GM13977 (cell line): ENCODE measurements at places on chromosomes 6 and 20.

DNA sequence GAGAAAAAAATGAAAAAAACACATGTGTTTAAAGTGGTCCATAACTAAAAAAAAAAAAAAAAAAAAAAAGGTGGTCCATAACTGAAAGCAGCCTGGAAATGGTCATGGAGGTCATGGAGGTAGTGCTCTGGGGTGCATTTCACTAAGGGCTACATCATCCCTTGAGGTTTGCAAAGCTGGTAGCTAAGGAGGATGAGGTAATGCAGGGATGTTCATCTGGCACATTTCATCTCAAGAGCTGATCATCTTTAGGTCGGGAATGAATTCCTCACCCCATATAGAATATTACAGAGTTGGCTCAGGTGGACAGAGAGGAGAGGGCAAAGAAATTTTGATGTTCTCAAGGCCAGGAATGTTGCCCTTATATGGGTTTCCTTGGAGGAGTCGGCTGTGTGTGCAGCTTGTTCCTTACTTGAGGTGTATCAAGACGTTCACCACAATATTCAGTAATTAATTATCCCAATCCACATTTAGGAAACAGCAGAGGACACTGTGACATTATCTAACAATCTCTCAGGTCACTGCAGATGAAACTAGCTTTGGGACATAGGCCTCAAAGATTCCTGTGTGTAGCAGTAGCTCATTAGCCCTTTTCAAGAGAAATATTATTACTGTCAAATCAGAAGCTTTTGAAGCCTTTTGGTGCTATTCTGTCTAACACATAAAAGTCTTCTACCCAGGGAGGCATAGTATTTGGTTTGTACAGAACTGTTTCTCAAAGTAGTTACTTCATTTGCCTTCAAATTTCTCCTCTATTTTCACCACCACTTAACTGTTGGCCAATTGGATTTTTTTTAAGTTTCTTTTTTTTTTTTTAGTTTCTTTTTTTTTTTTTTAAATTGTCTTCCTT lies 46.8 kb downstream of the CYP24A1 start:
- no peak for DNase-seq

DNA sequence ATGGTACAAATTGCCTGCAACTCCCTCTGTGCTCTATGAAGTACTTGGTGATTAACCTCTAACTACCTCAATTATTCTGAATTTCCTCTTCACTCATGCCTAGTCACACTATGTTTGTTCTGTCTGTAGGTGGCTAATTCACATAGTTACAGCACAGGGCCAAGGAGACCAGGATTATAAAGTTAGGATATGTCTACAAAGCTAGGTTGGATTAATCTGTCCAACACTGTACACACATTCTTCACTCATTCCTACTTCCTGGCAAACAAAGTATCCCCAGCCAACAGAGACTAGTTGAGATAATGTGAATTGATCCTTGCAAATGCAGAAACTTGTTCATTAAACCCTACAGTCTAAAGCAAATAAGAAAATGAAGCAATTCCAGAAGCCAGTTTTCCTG lies 269.8 kb downstream of the HACE1 start:
- DNase-seq, result no peak

GRCh38 chr6:35024551-35025054 lies 116.5 kb downstream of the TCP11 start:
- DNase-seq, result no peak

- DNase-seq, result no peak
Measured at GRCh38 chr6:122449069-122449468, 22.5 kb downstream of the SERINC1 start.

DNA sequence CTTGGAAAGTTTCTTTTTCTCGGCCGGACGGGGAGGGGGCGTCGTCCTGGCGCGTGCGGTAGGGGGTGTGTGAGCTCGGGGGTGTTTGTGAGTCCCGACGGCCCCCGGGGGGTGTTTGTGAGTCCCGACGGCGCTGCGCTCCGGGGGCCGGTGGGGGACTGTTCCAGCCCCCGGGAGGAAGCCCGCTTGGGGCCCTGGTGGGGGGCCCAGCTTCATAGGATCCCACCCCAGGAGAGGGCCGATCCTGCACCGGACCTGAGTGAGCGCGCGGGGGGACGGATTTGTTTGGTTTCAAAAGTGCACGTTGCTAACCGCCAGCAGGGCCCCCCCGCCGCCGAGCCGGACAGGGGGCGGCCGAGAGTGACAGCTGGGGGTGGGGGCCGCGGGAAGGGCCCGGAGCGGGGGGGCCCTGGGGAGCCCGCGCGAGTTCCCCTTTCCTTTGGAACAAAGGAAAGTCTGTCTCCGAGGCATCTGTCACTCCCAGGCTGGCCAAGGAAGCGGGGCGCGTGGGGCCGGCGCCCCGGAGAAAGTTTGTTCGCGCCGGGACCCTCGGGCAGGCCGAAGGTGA lies 485 bp downstream of the TGIF2 start:
- peak; percentile 76 for DNase-seq

GRCh38 chr6:69936674-69937363 lies 70.5 kb downstream of the COL19A1 start:
- DNase-seq, result no peak

- DNase-seq, result no peak
Measured at GRCh38 chr6:89270951-89271721, 44.0 kb downstream of the GABRR2 start.

DNA sequence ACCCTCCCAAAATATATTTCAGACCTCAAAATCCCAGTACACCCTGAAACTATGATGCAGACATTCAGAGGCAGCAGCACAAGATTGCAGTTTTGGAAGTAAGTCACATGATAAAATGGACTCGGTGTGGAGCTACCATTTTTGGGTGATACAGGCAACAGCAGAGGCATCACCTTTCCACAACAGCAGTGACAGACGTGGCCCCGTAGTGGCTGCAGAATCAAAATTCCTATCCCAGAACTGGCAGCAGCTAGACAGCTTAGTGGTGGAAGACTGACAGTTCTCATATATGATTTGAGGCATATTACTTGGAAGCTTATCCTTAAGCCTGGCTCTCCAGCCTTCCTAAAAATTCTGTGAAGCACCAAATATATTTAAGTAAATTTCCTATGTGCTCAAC lies 19.9 kb downstream of the PLN start:
- DNase-seq, result no peak

DNA sequence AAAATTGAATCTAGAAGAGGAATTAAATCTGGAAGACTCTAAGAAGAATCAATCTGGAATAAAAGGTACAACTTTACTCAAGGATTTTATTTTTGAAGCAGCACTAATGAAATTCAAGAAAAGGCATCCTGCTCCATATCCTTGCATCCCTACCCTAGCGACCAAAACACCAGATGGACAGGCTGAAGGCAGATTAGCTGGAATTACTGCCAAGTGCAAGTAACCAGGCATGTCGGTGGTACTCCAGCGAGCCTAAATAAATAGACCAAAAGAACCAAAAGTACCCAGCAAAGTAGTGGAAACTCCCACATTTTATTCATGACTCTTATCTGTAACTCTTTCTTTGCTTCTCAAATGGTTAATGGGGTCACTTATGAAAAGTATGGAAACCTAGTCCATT lies 21.0 kb downstream of the OPRM1 start:
- no peak for DNase-seq

- DNase-seq, result no peak
Measured at GRCh38 chr6:36997811-36998722, 7.4 kb upstream of the FGD2 start.

GRCh38 chr6:15421945-15422733 lies 176.3 kb downstream of the JARID2 start:
- DNase-seq, result no peak

- no peak for DNase-seq
Measured at GRCh38 chr6:8579372-8579771, 144.0 kb upstream of the SLC35B3 start.

DNA sequence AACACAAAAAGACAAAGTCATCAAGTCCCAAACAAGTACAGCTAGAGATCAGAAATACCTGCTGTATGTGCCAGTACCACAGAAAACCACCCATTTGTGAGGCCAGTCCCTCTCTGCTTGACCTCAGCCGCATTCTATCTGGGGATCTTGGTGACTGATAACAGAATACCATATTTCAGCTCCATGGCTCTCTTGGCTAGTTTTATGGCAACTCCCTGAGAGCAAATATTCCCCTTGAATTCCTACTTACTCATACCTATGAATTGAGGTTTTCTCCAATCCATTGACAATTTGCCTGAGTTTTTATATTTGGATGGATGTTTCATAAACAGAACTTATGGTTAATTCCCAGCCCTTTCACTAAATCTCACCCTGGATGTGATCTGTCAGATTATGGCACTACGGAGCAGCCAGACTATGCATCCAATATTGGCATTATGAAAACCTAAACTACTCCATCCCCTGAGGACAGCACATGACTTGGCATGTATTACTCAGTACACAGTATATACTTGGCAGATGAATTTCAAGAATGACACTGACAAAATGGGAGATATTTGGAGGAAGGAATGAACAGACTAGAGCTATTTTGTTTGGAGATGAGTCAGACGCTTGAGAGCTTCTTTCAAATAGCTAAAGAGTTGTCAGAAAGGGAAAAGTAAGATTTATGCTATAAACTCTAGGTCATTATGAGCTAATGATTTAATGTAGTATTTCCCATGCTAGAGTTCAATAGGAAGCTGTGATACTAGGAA lies 95.7 kb downstream of the PRDM1 start:
- DNase-seq, result no peak

DNA sequence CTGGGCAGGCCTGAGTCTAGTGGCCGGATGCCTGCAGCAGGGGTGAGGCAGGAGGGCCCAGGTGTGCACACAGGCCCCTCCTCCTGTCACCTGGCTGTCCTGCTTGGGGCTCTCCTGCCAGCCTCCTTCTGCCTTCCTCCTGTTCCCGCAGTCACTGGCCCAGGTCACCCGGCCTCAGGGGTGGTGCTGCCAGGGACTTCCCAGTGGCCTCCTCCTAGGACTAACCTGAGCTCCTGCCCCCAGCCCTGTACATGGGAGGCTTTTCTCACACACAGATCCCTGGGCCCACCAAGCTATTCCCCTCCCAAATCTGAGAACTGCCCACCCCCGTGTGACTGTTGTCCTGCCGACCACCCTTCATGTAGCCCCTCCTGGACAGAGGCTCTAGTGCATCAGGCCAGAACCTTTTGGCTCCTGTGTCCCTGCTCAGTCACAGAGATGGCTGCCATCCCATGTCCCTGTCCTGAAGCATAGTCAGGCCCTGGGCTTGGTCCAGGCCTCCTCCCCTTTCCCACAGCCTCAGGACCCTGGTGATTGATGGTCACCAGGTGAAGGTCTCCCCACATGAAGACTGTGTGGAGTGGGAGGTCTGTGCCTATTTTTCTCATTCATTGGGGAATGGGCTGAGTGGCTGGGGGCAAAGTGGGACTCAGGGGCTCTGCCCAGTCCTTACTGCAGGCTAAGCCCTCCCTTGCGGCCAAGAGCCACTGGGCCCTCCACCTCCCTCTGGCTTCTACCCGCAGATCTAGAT lies 1.1 kb upstream of the ULBP1 start:
- no peak for DNase-seq

- peak; percentile 31 for DNase-seq
Measured at GRCh38 chr20:19779634-19780033, 21.6 kb downstream of the RIN2 start.

DNA sequence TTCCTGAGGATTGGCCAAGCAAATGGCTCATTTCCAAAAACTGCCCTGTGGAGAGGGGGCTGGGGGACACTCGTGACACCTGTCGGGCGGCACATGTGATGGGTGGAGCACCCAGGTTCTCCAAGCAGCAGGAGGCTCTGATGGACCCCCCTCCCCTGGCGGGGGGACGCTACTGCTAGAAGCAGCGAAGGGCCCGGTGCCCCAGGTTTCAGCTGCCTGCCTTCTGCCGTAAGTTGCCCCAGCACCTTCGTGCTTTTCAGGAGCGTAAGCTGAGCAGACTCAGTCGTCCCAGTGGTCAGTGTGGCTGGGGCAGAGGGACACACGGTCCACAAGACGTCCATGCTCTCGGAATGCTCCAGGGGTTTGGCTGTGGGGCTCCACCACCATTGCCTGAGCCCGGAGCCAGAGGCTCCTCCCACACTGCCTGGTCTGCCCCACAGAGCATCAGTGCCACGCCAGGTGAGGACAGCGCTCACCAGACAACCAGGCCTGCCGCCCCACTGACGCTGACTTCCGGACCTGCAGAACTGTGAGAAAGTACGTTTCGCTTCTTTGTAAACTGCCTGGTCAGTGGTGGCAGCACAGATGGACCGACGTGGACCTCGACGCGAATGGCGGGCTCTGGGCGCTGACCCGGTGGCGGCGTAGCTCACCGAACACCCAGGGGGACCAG lies 4.1 kb upstream of the ADRM1 start:
- DNase-seq, result no peak

DNA sequence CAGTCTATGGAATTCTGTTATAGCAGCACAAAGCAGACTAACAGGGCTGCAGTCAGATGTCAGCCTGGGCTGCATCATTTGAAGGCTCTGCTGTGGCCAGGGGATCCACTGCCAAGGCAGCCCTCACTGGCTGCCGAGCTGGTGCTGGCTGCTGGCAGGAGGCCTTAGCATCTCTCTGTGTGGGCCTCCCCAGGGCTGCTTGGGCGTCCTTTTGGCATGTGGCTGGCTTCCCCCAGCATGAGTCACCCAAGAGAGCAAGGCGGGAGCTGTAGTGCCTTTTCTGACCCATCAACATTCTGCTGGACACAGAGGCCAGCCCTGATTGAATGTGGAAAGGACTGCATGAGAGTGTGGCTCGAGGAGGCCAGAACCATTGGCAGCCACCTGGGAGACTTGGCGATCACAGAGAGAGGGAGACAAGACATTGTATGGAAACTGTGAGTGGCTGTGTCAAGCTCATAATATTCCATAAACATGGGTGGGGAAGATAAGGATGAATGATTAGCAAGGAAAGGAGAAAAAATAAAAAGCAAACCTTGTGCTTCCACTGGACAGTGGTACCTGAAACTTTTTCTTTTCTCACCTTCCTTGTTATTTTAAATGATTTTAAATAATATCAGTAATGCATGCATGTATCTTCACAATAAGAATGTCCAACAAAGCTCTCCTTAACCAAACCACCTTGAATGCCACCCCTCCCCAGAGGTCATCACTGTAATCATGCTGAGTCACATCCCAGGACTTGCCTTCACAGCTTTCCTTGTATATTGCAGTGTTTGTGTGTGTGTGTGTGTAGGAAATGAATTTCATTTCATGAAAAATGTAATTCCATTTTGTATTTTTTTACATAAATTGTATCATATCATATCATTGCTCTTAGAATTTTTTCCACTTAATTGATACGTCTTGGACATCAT lies 55.0 kb upstream of the VSX1 start:
- DNase-seq, result no peak

- no peak for DNase-seq
Measured at GRCh38 chr6:159095616-159096015, 50.8 kb upstream of the TAGAP start.

- no peak for DNase-seq
Measured at GRCh38 chr20:11338496-11339306, 579.0 kb upstream of the BTBD3 start.

- DNase-seq, result no peak
Measured at GRCh38 chr6:4344317-4344899, 209.0 kb upstream of the ECI2 start.

GRCh38 chr6:47404435-47404834 lies 73.2 kb upstream of the CD2AP start:
- DNase-seq, result no peak

- DNase-seq, result no peak
Measured at GRCh38 chr6:33787346-33787953, 1.5 kb downstream of the LEMD2 start.
